ENCODE measurements at places on chromosomes 13 and 19.
A peak's percentile ranks its signal among the peaks of the same experiment; 100 is the strongest.

DNA sequence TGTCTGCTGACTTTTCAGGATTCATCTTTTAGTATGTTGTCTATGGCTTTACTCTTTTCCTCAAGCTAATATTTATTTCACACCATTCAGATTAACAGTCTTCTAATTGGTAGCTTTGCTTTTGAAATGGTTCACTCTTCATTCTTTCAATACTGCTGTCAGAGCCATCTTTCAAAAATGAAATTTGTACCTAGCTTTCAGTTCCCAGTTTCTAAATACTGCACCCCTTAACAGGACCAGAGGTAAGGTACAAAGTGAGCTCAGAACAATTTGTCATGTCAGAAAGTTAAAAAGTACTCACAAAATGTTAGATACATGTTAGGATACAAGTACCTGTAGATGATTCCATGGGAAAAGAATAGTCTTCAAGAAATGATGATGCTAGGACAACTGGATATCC lies 83.0 kb downstream of the FNDC3A start:
- DNase-seq, result no peak

DNA sequence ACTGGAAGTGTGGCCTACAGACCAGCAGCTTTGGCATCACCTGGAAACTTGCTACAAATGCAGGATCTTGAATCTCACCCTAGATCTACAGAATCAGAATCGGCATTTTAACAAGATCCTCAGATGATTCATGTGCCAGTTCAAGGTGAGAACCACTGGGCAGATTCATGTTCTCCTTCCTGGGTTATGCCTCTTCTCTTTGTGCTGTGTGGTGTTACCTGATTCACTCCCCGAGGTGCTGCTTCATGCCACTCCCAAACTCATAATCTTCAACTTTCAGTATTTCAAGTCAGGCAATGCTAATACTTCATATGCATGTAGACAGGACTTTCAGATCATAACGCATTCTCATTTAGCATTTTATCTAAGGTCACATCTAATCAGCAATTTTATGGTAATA lies 427.7 kb downstream of the FOXO1 start:
- no peak for DNase-seq

GRCh38 chr13:34017231-34017630 lies 199.3 kb downstream of the RFC3 start:
- no peak for DNase-seq

DNA sequence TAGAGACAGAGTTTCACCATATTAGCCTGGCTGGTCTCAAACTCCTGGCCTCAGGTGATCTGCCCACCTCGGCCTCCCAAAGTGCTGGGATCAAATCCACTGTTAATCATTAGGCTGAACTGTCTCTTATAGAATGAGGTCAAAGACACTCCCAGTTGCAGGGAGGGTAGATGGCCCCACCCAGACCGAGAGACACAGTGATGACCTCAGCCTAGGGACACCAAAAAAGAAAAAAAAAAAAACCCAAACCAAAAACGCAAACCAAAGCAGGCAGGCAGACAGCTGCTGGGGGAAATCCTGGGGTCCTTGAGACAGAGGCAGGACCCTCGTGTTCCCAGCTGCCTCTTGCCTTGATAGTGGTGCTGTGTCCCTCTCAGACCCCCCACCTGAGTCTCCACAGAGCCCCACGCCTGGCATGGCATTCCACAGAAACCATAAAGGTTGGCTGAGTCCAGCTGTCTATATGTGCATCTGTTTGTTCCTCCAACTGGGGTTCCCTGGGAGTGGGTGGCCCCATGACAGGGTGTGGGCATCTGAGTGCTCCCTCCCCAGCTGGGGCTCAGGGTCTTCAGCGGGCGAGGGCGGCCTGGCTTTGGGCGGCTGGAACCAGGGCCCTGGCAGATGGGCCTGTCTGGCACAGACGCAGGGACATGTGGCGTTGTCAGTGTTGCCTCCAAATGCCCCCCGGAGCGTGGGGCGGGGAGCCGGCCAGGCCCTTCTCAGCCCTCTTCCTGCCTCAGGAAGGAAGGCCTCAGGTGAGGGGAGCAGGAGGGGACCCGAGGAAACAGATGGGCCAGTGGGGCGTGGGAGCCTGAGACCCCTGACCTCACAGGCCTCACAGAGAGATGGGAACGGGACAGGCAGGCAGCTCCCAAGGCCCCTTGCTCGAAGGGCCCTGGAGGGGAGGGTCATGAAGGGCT lies 5.2 kb downstream of the DAND5 start:
- DNase-seq, result no peak

DNA sequence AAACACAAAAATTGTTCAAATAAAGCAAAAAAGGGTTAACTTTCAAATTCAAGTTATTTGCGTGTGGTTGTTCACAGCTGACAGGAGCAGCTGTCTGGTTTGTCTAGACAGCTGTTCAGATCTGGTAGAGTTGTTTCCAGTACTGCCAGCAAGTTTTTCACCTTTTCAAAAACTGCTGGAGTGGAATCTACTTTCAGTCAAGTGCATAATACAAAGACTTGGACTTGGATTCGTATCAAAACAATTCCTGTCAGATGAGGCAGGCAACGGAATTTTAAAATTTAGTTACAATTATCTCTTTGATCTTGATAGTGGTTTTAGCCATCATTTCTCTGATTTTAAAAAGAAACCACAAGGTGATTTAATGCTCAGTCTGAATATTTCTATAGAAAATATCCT lies 51.7 kb upstream of the EEF1AKMT1 start:
- no peak for DNase-seq

- DNase-seq, result no peak
Observed at GRCh38 chr19:39517432-39517831, 2.5 kb downstream of the SELENOV start.

DNA sequence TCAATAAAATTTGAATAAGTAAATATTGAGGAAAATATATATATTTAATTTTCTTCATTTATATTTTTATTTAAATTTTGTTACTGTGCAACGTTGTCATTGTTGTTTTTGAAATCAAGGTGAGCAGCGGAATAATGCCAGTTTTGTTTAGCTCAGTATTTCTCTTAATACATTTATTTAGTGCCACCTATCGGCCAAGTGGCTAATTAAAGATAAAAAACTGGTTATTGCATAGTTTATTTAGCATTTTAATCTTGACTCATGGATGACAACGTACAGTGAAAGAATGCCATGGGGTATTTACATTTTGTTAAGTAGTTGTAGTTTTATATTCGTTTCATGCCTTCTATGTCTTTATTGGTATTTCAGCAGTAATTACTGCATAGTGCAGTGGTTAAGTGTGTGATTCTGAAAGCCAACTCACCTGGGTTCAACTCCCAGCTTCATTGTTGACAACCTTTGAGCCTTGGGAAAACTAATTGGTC lies 265.9 kb downstream of the MYO16 start:
- no peak for DNase-seq

DNA sequence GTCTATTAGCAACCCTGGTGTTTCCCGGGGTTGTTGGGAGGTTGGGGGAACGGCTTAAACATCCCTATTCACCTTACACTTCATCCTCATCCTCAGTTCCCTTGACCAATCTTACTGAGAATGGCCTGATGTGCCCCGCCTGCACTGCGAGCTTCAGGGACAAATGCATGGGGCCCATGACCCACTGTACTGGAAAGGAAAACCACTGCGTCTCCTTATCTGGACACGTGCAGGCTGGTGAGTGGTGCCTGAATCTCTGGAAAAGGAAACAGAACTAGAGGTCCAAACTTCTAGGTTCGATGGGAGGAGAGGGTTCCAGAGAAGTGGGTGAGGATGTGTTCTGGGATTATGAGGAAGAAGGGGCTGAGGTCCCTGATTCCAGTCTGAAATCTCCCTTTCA lies 5.9 kb downstream of the PINLYP start:
- DNase-seq, result no peak

DNA sequence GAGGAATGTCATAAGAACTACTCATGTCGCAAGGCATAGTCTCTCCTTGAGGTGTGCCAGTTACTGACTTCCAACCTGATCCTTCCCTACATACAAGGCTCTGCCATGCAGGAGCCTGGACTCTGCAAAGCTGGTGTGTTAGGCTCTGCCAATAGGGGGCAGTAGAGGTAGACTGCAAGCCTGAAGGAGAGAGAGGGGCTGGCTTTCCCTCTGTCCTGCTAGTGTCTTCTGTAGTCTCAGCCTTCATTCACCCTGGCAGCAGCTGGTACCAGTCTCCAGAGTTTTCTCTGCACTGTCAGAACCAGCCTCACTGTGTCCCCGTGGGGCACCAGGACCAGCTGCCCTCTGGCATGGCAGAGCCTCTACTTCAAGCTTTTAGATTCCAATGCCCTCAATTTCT lies 14.5 kb downstream of the SHISA2 start:
- no peak for DNase-seq

- DNase-seq, result no peak
Observed at GRCh38 chr19:45507872-45508416, 665 bp downstream of the VASP start.

- DNase-seq, result no peak
Observed at GRCh38 chr19:27936139-27936538, 1276.8 kb downstream of the UQCRFS1 start.

DNA sequence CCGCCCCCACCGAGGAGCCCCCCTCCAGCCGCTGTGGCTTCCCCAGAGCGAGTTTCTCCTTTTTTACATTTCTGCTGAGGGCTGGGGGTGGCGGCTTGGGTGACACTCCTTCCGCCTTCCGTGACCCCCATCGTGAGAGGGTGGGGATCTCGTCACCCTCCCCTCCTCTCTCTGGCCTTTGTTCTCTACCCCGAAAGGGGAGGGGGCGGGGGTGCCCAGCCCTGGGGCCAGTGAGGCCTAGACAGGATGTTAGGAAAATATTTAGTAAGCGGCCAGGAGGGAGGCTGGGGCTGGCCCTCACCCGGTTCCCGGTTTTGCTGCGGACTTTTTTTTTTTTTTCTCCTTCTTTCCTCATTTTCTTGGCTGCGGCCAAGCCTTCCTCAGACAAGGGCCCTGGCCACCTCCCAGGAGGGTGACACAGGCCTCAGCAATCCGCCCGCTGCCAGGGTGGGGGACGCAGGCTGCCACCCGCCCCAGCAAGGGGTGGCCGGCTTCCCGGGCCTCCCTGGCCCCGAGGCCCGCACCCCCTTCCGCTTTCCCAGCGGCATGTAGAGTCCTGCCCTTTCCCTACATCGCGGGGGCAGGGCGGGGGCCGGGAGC lies 3.9 kb downstream of the MIDN start:
- DNase-seq, result peak; percentile 54

- peak; percentile 56 for DNase-seq
Observed at GRCh38 chr19:294946-295686, 3.9 kb upstream of the PLPP2 start.

GRCh38 chr13:27927444-27928352 lies 7.9 kb downstream of the PDX1 start:
- DNase-seq, result no peak

GRCh38 chr19:50551715-50552187 lies 16.5 kb downstream of the LRRC4B start:
- no peak for DNase-seq

GRCh38 chr13:23644126-23644419 lies 73.9 kb downstream of the TNFRSF19 start:
- DNase-seq, result no peak

DNA sequence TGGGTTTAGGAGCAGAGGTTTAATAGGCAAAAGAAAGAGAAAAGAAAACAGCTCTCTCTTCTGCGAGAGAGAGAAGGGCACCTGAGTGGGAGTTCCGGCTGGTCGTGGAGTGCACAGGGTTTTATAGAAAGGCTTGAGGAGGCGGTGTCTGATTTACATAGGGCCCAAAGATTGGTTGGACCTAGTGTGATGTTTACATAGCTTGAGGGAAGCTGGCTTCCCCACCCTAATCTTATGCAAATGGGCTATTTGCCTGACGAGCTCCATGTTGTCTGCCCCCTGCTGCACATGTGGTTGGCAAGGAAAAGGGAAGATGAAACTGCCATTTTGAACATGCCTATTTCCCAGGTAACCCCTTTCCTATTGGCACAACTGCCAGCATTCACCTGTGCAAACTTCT lies 21.5 kb upstream of the MEDAG start:
- DNase-seq, result no peak

All from activated naive CD4-positive, alpha-beta T cell treated with anti-CD3 and anti-CD28 coated beads, Interleukin-2, amount 50 U/mL, for 16 hours (primary cell).